ENCODE measurements at places on chromosomes 13 and 19.

DNA sequence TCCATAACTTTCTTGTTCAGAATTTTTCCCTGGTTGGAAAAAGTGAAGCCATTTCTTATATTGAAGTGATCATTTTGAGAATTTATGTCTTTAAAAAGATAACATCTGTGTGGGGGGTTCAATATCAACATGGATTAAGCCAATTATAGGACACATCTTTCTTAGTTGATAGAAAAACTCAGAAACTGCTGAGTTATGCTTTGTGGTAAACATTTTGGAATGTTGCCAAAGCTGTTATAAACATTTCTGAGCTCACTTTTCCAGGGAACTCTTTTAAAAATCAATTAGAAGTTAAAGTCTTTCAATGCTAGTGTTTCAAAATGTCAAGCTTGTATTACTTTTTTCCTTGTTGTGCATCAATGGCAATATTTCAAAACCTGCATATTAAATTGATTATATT is 248.8 kb downstream of the DACH1 start:
- no peak for DNase-seq

DNA sequence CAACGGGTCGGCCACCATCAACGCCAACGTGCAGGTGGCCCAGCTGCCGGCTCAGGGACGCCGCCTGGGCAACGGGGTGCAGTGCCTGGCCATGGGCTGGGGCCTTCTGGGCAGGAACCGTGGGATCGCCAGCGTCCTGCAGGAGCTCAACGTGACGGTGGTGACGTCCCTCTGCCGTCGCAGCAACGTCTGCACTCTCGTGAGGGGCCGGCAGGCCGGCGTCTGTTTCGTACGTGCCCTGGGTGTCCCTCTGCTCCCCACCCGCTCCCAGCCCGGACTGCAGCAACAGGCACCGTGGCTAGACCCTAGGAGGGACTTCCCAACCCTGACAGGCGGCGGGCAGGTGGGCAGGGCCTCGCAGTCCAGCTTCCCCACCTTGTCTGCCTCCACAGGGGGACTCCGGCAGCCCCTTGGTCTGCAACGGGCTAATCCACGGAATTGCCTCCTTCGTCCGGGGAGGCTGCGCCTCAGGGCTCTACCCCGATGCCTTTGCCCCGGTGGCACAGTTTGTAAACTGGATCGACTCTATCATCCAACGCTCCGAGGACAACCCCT is 3.5 kb downstream of the ELANE start:
- DNase-seq = no peak

- no peak for DNase-seq
Measured at GRCh38 chr19:9996541-9996940, 13.8 kb downstream of the COL5A3 start.

GRCh38 chr19:30111021-30111855 is 169.2 kb downstream of the URI1 start:
- no peak for DNase-seq

DNA sequence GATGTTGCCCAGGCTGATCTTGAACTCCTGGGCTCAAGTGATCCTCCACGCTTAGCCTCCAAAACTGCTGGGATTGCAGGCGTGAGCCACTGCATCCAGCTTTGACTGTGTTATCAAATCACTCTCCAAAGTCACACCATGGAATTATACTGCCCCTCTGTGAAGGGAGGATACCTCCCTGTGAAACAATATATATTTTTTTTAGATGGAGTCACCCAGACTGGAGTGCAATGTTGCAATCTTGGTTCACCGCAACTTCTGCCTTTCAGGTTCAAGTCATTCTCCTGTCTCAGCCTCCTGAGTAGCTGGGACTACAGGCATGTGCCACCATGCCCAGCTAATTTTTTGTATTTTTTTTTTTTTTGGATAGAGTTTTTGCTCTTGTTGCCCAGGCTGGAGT is 7.7 kb downstream of the TYK2 start:
- DNase-seq = no peak

DNA sequence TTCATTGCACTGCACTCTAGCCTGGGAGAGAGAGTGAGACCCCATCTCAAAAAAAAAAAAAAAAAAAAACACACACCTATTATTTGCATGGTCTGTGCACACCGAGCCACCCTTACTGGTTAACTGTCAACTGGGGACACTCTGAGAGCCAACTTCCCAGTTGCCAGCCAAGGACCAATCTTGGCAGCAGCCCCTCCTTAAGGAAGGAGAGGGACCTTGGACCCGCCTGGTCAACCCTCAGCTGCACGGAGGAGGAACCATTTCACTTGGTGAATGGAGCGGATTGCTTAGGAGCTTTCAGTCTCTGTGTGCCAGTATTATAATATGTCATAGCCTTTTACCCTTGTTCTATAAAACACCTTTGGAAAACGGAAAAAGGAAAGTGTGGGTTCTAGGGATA is 24.9 kb downstream of the MICOS13 start:
- no peak for DNase-seq

GRCh38 chr19:10603084-10603872 is 16.2 kb upstream of the AP1M2 start:
- DNase-seq = no peak

DNA sequence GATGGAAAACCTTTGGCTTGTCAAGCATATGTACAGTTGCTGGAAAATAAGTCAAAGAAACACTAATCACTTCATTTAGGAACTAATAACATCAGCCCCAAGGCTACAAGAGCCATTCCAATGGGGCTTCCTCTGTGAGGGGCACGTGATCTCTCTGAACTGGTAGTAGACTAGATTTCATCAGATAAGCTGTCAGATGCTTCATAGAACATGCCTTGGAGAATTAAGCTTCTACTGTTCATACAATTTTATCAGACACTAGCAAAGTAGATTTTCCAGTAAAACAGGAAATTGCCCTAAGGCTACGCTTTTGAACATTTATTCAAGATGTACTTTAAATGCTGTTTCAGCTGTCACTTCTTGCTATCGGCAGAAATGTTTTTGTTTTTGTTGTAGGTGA is 107.8 kb downstream of the EDNRB start:
- DNase-seq = no peak

DNA sequence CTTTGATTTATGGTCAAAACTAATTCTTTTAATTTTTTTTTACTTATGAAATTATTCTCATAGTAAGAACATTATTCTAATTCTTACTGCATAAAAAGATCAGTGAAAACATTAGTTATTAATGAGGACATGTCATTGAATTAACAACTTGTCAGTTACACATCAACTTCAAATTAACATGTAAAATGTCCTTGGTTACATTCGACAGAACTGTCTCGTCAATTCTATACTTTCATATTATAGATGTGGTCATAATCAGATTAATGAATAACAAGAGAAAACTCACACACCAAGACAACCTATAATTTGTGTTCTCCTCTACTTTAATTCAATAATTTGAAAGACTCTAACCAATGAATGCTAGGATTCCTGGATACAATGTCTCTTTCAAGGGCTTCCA is 66.7 kb downstream of the KATNAL1 start:
- DNase-seq = no peak

DNA sequence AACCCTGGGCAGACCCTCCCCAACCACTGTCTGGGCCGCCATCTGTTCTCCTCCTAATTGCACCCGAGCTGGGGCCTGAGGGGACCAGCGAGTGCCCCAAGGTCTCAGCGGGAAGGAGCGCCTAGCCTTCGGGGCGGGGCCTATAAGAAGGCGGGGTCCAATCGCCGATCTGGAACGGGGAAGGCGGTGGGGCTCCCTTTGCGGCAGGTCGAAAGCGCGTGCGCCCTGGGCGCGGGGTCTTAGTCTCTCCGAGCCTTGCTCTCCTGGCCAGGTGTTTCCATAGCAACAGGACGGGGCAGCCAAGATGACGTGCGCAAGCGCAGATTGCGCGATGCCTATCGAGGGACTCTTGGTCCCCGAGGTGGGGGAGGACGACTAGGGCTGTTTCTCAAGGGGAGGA is 2.8 kb downstream of the MAST1 start:
- no peak for DNase-seq

GRCh38 chr13:60645676-60646075 is 248.7 kb downstream of the TDRD3 start:
- DNase-seq = no peak

DNA sequence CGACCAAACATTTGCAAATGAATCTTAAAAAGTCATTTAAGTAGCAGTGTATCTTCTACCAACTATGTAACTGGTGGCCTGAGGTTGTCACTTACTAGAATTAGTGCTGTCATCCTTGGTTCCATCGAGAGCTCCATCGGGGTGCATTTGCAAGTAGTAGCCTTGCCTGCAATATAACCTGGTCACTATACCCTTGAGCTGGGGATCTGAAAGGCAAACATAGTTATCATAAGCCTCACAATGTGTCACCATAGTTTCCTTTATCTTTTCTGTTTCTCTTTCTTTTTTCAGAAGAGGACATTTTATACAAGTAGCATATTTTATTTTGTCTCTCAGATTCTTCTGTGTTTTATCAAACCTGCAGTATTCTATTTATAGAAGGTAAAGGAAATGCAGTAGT is 422.6 kb downstream of the ITGBL1 start:
- DNase-seq = no peak

GRCh38 chr13:110463871-110464510 is 97.5 kb downstream of the RAB20 start:
- DNase-seq = no peak

DNA sequence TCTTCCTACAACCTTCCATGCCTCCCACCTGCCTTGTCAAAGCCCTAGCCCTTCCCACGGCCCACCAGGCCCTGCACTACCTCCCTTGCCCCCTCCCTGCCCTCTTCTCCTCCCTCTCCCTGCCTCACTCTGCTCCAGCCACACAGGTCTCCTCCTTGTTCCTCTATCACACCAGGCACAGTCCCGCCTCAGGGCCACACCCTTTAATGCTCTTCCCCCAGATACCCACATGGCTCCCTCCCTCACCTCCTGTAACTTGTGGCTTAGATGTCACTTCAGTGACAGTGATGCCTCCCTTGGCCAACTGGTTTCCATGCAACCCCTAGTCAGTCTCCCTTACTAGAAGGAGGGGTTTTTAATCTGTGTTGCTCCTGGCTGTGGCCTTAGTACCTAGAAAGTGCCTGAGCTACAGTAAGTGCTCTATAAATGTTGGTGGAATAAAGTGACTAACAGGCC is 1.3 kb downstream of the SIRT6 start:
- DNase-seq = no peak

- DNase-seq = no peak
Measured at GRCh38 chr13:65670014-65670625, 1560.0 kb downstream of the PCDH9 start.

DNA sequence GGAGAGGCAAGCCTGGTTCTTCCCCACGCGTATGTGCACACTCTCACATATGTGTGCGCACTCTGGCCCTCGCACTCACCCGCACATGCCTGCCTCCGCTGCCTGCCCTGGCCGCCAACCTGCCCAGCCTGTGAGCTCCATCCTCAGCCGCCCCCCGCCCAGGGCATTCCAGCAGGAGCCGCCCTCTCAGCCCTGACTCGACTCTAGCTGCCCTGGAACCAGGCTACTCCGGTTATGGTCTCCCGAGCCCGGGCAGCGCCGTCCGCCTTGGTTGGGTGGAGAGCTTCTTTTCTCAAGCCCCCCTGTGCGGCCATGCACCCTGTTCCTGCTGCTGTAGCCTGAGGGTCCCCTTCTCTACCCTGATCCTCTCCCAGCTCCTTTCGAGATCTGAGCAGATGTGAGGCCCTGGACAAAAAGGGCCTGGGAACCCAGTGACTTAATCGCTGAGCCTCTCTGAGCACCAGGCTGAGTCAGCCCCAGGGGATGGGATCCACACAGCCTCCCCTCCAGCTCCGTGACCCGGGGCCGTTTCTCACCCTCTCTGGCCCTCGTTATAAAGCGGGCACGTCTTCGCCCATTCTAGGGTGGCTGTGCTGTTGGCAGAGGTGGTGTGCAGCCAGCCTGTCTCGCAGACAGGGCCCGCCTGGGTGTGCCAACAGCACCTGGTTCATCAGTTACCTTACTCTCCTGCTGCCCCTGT is 191.5 kb downstream of the TEX29 start:
- no peak for DNase-seq

DNA sequence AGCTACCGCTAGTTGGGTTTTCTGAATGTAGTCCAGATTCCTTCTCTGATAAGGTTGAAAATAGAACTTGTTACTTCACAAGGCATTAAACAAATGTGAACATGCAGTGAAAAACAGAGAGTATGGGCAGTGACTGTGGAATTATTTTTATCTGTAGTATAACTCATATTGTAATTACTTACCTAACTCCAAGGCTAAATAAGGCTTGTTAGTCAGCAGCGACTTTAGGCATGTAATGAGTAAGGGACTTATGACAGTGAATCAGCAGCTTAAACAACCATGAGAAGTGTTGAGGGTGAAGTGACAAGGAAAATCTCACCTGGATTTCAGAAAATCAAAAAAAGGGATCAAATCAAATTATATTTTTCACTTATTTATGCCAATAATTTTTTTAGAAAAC is 1719.5 kb upstream of the MIR17HG start:
- no peak for DNase-seq

DNA sequence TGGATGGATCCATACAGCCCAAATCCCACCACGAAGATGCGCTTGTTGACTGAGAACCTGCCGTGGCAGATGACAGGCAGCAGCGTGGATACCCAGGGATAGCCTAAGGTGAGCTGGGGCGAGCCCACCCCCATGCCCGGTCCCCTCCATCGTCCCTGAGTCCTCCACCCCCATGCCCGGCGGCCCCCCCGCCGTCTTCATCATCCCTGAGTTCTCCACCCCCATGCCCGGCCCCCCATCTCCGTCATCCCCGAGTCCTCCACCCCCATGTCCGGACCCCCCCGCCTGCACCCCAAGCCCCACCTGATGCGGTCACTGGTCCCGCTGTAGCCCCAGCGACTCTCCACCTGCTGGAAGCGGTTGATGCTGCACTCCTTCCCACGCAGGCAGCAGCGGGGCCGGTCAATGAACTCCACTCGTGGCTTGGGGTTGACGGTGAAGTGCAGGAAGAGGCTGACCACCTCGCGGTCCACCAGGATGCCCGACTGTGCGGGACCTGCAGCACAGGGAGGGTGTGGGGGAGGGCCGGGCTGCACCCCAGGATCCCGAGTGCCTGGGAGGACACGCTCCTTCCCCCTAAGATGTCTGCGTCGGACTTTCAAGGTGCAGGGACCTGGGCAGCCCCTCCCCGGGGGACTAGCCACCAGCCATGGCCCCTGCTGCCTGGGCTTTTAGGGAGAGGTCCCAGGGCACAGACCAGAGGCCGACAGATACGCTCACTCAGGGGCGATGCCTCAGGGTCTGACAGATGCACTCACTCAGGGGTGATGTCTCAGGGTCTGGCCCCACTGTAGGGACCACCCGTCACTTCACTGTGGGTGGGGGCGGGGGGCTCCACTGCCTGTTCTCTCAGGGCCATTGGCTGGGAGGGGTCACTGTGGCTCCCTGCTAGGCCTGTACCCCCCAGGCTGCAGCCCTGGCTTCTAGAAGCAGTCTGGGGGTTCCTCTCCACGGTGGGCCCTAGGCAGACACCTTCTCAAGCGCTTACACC is 28.0 kb downstream of the BTBD2 start:
- DNase-seq = no peak

- DNase-seq = no peak
Measured at GRCh38 chr19:41708481-41708880, at the start of gene CEACAM5. Gene CEACAM5, plus strand, starts transcription at chr19:41708626. Its CDS starts 106 bp downstream, at chr19:41708732.

All from substantia nigra (tissue), 51 donors.